ENCODE measurements at places on chromosomes 1 and 21.

DNA sequence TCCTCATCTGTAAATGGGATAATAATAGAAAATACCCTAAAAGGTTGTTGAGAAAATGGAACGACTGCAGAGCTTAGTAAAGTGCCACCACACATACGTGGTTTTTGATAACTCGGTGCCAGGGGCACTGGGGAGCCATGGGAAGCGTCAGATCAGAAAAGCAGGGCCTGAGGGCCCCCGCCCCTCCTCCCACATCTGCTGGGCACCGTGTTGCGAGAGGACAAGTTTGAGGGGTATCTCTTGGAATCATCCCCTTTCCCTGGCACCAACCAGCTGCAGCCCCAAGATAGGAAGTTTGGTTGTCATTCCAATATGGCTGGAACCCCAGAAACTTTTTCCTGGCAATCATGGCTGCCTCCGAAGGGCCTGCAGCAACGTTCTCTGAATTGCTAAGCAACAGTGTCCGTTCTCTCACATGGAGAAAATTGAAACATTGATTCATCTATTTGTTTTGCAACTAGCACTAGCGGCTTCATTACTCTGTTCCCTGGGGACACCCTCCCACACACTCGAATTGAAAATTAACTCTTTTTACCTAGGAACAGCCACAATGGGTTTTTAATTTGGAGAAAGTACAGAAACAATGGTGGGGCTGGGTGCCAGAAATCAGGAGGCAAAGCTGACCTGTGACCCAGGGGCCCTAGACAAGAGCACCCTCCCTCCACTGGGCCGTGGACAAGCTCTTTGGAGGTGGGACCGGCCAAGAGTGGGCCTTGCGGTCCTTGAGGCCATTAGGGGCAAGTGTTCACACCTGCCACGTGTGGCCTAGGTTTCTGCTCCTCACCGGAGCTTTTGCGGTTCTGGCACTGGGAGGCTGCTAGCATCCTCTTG lies 190.0 kb upstream of the VAMP3 start:
- DNase-seq = no peak

- DNase-seq = peak; percentile 82
Observed at GRCh38 chr1:226108935-226109828, 46.7 kb downstream of the H3-3A start.

GRCh38 chr1:95497566-95497965 lies 263.6 kb downstream of the RWDD3 start:
- no peak for DNase-seq

GRCh38 chr1:33443080-33443704 lies 12.3 kb upstream of the PHC2 start:
- no peak for DNase-seq

DNA sequence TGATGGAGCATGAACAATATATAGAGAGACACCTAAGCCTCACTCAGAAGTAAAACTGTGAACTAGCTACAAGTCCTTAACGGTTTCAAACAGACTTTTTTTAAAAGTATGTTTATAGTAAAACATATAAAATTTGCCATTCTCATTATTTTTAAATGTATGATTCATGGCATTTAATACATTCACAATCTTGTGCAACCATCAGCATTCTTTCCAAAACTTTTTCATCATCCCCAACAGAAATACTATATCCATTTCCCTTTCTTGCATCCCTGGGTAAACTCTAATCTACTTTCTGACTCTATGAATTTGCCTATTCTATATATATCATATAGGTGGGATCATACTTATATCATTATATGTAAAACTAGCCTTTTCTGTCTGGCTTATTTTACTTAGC lies 25.5 kb downstream of the EVI5 start:
- peak; percentile 19 for DNase-seq

DNA sequence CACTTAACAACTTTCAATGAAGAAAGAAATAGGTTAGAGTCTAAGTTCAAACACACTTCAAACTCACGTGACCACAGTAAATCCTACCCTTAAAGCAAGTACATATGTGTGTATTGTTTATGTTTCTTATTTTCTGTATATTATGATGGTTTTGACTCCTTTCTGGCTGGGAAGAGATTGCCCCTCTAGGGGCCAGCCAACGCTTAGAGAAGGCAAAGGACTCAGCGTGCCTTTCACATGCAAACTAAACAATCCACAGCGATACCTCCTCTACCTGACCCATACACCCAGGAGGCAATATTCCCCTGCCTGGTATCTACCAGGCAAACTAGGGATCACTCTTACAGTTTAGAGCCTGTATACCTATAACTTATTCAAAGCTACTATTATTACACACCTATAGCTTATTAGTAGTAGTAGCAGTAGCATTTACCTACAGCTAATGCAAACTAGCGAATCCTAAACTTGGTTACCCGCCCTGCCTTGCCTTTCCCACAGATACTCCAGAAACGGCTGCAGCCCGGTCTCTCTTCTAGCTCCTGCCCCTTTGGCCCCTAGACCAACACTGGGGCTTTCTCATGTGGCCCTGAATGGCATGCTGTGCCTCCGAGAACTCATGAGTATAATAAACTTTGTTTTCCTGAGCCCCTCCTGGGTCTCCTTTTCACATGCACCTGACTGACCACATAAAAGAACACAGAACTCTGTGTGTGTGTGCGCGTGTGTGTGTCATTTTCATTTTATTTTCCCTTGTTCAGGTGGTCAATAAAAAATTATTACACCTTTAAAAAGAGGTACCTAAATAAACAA lies 14.0 kb downstream of the NRIP1 start:
- DNase-seq = no peak

- peak; percentile 98 for DNase-seq
Observed at GRCh38 chr1:151311589-151312331, 15.5 kb downstream of the PI4KB start.

DNA sequence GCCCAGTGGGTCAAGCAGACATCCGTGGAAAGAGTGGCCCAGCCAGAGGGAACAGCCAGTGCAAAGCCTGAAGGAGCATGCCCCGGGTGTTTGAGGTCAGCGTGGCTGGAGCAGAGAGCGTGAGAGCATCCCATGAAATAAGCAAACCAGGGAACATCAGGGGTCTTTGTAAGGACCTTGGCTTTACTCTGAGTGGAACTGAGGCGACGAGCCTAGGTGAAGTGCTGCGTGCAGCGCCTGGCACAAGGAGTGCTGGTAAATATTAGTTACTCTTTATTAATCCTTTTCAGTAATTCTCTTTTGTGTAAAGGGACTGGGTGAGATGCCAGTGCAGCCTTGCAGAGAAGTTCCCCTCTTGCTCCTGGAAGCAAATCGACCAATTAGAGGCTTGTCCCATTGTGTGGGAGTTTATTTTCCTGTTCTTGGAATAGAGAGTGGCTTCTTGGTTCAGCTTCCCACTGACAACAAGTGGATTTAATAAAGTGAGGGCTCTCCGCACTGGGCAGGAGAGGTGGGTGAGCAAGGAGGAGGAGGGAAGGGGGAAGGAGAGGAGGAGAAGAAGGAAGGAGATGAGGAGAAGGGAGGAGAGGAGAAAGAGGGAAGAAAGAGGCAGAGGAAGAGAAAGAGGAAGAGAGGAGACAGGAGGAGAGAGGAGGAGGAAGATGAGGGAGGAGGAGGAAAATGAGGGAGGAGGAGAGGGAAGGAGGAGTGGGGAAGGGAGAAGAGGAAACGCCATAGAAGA lies 37.6 kb upstream of the DISP3 start:
- peak; percentile 2 for DNase-seq

GRCh38 chr1:39625009-39625408 lies 14.4 kb downstream of the HEYL start:
- no peak for DNase-seq

DNA sequence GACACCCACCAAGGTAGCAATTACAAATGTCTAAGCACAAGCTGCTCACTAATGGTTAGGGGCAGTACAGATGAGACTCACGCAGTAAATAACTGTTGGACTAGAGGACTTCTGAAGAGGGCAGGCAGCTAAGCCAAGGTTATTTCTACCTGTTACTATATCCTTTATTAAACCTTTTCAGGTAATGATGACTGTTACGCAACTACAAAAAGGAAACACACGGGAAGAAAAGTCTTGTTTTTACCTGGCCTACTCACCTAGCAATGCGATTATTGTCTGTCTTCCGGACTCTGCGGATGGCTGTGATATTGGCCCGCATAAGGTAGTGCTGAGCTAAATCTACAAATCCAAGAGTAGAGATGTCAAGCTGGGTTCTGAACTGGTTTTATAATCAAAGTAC lies 17.8 kb upstream of the VHLL start:
- no peak for DNase-seq

DNA sequence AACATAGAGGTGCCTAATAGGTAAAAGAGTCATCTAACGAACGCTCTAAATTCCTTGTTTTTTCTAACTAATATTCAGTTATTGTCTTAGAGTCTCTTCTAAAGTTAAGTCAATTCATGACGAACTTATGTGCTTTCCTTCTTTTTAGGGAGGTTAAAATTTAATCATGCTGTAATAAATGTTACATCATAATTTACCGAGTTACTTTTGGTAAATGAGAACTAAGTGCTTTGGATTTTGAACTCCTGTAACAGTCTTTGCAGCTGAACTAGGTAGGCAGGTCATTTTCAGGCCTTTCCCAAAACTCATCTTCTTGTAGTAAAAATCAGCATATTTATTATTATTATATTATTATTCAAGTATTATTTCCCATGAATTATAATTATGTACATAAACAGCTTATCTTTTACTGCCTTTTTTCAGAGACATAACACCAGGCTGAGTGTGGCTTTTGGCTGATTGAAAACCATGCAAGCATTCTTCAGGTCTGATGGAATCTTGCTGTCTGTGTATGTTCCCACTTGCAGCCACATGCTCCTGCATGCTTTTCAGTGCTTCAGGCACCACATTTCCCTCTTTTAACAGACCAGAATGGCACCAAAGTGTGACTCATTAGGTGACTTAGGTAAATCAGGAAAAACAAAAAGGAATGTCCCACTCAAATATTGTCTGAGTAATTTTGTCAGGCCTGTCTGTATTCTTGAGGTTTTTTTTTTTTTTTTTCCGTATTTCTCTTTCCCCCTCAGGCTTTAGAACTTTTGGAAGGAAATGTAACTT lies 81.0 kb upstream of the CD55 start:
- no peak for DNase-seq

DNA sequence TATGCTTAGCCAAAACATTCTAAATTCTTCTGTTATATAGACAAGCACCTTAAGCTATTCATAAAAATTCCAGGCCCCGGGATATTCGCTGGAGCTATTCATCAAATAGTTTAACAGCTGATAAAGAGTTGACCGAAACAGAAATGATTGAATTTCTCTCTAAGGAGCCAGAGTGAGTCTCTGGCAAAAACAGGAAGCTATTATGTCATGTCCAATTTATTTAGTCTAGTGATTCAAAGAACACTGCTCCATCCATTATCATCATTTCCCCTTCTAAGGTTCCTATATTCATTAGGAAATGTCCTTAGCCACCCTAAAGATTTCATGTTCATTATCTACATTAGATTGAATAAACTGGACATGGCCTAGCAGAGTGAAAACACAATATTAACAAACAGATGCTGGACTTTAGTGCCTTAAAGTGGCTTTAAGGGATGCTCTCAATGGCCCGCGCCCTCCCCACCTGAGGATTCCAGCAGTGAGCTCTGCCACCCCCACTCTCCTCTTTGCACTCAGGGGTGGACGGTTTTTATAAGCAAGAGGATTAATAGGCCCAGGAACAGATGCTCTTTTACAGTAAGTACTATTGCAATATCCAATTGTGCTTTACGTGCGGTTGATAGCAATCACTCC lies 122.1 kb upstream of the RGS1 start:
- DNase-seq = peak; percentile 3

DNA sequence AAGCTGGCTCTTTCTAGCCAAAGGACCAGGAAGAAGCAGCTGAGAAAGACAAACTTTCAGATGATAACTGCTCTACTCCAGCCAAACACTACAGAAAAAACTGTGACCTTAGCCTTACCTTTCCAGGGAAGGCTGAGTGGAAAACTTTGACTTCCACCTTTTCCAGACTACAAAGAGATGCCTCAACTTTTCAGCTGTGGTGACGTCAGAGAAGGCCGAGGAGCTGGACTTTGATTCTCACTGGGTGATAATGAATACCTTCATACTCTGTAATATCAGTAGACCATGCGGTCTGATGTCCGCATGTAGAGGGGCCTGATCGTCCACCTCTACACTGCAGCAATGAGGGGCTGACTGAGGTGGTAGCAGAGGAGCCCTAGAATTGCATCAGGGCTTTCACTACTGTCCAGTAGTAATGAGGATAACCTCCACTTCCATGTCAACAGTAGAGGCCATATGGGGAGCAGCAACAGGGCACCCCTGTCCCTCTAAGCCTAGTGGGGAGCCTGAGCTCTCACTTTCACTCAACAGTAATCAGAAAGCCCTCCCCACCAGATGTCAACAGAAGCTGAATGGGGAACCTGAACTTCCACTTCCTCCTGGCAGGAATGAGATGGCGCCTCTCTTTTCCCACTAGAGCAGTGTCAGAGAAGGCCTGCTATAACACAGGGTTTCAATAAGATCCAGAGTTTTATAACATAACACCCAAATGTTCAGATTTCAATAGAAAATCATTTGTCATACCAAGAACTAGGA lies 28.4 kb upstream of the PADI1 start:
- DNase-seq = peak; percentile 42

- DNase-seq = no peak
Observed at GRCh38 chr1:47915677-47916353, 81.4 kb downstream of the TRABD2B start.

DNA sequence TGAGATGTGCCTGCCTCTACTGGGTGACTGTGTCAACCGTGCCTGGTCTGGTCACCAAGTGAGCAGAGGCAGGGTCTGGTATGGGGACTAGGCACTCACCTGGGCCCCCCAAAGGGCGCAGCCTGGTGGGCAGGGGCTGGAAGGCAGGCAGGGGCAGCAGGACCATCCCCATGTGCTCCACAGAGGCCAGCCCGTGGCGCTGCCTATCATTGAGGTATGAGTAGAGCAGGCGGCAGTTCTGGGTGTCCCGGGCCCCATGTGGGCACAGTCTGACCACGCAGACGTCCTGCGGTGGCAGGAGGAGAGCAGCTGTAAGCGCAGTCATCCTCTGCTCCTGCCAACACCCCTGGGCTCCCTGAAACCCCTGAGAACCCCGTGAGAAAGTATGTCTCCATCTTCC lies 23.7 kb downstream of the SPOCD1 start:
- no peak for DNase-seq

DNA sequence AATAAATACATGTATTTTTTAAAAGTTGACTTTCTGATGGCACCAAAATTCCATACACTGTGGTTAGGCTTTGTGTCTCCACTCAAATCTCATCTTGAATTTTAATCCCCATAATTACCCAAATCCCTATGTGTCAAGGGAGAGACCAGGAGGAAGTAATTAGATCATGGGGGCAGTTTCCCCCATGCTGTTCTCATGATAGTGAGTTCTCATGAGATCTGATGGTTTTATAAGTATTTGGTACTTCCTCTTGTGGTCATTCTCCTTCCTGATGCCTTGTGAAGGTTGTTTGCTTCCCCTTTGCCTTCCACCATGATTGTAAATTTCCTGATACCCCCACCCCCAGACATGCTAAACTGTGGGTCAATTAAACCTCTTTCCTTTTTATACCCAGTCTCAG lies 1218.4 kb upstream of the PRMT6 start:
- DNase-seq = no peak

GRCh38 chr21:41234569-41234968 lies 66.6 kb downstream of the BACE2 start:
- no peak for DNase-seq

Measured in inflammatory macrophage (primary cell).